HFFc6 (cell line): ENCODE measurements at places on chromosomes 11 and 22. TPM values are rescaled to one million over a fixed set of nuclear protein-coding genes. Genes with fewer than 3 reads are reported as not detected.

Gene GCAT
- 29.4 to 40.8 TPM (median 35.0 TPM) in 3 replicates for total RNA-seq

Gene RFPL3
- not detected in 3 replicates for total RNA-seq

Gene P2RY6
- 0.54 to 2.3 TPM (median 1.5 TPM) in 3 replicates for total RNA-seq

Gene MPPED2
- not detected in 3 replicates for total RNA-seq

Gene LINC01488
- total RNA-seq: not detected in 3 replicates
